ENCODE measurements at places on chromosomes 7 and 10. TPM values are rescaled to one million over a fixed set of nuclear protein-coding genes. Genes with fewer than 3 reads are reported as not detected.

Gene PDZD7
- 2.2 TPM for total RNA-seq

Gene SEMA3C
- 268 TPM for total RNA-seq

Gene NRG3
- total RNA-seq = not detected

Gene SFTPA1
- not detected for total RNA-seq

Gene FAM25G
- not detected for total RNA-seq

Gene NYAP1
- total RNA-seq = not detected

Gene FBXO24
- 0.48 TPM for total RNA-seq

Gene ANKIB1
- total RNA-seq = 47.1 TPM

All from A172 (cell line).